HT-29 (cell line): ENCODE measurements at places on chromosomes 16 and 17.

GRCh38 chr17:40978575-40979151, 5.5 kb downstream of the KRT40 start:
- no peak for DNase-seq

DNA sequence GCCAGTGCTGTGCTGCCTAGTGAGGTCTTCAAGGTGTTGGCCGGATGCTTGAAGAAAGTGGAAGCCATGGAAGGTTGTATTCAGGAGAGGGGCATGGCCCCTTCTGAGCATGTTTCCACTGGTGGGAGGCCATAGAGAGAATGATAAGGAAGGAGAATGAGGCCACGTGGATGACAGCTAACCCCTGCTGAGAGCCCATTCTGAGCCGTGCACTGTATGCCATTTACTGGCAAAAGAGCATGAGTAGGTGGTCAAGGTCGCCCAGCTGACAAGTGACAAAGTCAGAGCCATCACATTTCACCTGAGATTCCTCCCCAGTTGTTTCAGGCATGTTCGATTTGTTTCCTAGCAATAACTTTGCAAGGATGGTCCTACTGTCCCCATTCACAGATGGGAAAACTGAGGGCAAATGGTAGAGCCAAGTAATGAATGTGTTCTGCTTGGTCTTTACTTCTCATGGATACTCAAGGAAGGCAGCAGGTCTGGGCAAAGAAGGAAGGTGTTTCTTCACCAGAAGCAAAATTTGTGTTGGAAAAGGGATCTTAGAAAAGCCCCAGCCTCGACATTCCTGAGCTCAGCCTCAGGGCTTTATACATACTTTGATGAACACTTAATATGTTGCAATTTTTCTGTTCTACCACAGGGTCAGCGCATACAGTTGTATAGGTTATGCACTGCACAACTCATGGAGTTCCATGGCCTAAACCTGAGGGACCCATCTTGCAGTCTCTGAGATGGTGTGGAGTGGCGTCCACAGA, 10.5 kb upstream of the NKD1 start:
- DNase-seq = no peak

DNA sequence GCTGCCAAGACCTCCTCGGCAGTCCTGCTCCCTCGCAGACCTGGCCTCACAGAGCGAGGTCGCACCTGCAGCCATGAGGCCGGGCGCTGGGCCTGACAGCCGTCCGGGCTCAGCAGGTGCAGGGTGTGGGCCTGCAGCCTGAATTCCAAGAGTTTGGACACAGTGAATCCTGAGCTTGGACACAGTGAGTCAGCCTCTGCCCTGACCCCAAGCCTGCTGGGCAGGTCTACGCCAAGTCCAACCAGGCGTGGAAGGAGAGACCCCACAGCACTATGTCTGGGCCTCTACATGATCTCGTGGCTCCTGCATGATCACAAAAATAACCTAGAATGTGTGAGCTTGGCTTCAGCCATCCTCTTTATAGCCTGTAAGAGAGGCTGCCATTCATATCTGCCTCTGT, 121.0 kb downstream of the C16orf95 start:
- DNase-seq = no peak

GRCh38 chr17:1940810-1941185, 84.3 kb downstream of the RTN4RL1 start:
- DNase-seq = no peak

GRCh38 chr17:7336240-7337175, at the start of gene ACAP1:
ACAP1 (plus strand) TSS chr17:7336529; CDS start chr17:7336735, 206 bp downstream.
- DNase-seq = no peak

- DNase-seq = no peak
Observed at GRCh38 chr16:78742501-78743283, 643.2 kb downstream of the WWOX start.

- no peak for DNase-seq
Observed at GRCh38 chr16:31183432-31184428, 3.8 kb downstream of the FUS start.

- DNase-seq = no peak
Observed at GRCh38 chr17:46950997-46951621, 27.9 kb downstream of the RPRML start.

DNA sequence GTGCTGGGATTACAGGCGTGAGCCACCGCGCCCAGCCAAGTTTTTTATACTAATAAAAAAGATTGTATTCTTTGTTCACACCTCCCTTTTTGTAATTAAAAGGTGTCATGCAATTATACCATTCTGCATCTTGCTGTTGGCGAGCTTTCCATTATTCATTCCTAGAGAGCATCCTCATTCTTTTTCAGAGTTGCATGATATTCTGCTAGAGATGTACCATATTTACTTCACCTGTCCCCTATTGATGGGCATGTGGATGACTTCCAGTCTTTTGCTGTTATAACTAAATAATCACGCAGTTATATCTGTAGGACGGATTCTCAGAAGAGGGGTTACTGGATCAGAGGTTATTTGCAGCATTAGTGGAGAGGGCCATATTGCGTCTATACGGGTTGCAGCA, 17.0 kb downstream of the SGSM2 start:
- DNase-seq = no peak

- peak; percentile 94 for DNase-seq
Observed at GRCh38 chr17:82267575-82268379, 5.7 kb downstream of the CSNK1D start.
